ENCODE measurements at places on chromosomes 6 and 20.

DNA sequence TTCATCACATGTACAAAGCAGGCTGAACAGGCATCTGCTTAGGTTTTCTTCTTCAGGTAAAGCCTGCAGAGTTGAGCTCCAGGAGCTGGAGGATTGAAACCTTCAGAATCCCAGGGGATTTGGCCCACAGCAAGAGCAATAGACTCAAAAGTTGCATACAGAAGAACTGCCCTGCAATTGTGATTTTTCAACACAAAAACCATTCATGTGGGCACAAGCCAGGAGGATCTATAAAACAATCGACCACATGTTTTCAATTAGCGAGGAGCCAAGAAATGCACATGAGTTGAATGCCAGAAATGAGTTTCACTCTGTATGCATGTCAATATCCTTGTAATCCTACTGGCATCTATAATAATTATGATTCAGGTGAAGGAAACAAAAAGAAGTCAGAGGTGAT is 576.4 kb downstream of the HDGFL1 start:
- no peak for DNase-seq

DNA sequence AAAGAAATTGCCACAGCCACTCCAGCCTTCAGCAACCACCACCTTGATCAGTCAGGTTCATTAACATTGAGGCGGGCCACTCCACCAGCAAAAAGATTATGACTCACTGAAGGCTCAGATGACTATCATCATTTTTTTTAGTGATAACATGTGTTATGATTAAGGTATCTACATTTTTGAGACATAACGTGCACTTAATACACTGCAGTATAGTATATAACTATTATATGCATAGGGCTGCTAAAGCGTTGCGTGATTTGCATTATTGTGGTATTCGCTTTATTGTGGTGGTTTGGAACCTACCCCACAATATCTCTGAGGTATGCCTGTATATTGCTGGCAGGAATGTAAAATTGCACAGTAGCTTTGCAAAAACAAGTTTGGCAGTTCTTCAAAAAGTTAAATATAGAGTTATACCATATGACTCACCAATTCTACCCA is 6.8 kb upstream of the RIPK1 start:
- DNase-seq = no peak

DNA sequence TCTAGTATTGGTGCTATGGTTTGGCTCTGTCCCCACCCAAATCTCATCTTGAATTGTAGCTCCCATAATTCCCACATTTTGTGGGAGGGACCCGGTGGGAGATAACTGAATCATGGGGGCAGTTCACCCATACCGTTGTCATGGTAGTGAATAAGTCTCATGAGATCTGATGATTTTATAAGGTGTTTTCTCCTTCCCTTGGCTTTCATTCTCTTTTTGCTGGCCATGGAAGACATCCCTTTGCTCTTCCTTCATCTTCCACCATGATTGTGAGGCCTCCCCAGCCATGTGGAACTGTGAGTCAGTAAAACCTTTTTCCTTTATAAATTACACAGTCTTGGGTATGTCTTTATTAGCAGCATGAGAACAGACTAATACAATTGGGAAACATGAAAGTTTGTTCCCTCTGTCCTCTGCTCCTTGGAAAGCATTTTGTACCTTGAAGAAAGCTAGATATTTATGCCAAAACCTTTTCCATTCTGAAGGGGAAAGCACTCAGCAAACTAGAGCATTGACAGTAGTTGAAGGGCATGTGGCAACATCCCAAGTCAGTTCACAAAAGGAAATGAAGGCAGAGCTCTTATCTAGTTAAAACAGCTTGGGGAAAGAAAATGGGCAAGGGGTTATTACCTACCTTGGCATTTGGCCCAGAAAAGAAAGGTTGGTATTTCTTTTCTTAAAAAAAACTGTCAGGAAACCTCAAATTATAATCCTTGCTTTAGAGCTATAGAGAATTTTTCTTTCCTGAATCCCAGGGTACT is 10.7 kb upstream of the TNFAIP3 start:
- DNase-seq = no peak

DNA sequence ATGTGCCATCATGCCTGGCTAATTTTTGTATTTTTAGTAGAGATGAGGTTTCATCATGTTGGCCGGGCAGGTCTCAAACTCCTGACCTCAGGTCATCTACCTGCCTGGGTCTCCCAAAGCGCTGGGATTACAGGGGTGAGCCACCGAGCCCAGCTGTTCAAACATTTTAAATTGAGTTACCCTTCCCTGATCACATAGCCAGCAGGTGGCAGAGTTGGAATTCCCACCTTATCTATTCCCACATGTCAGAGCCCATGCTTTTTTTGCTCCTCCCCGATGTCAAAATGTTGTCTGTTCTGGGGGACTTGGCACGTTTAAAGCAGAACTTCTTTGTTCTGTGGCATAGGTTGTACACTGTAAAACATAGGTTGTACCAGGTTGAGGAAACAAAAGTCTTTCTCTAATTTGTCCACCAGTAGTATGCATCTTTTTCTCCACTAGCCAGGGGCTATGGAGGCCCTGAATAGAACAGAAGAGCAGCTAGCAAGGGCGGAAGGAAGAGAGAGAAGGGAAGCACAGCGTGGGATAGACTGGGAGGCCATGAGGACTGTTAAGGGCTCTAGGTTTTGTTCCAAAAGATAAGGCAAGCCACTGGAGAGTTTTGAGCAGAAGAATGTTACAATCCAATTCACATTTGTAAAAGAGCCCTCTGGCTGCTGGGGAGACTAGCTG is 7.3 kb upstream of the LBP start:
- no peak for DNase-seq

DNA sequence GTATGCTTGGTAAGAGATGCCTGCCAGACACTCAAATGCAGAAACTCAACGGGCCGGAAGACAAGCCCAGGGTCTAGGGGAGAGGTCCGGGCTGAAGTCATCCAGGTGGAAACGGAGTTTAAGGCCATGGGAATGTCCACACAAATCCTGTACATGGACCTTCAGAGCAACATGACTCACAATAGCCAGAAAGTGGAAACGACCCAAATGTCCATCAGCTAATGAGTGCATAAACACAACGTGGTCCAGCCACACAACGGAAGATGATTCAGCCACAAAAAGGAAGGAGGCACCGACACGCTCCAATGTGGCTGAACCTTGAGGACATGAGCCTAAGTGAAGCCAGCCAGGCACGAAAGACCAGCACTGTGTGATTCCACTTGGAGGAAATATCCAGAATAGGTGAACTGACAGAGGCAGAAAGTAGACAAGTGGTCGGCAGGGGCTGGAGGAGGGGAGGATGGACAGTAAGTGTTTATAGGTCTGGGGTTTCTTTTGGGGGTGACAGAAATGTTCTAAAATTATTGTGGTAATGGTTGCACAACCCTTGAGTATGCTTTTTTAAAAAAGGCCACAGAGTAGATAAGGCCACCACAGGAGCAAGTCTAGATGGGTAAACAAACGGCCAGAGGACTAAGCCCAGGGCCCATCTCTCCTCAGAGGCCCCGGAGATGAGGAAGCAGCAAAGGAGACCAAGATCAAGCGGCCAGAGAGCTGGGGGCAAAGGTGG is 105.6 kb downstream of the PREX1 start:
- no peak for DNase-seq

- no peak for DNase-seq
Observed at GRCh38 chr20:57582432-57583288, 21.8 kb downstream of the PCK1 start.

- no peak for DNase-seq
Observed at GRCh38 chr6:109008537-109009235, 86.0 kb downstream of the SESN1 start.

- DNase-seq = no peak
Observed at GRCh38 chr6:105015482-105015881, 58.6 kb downstream of the LIN28B start.

DNA sequence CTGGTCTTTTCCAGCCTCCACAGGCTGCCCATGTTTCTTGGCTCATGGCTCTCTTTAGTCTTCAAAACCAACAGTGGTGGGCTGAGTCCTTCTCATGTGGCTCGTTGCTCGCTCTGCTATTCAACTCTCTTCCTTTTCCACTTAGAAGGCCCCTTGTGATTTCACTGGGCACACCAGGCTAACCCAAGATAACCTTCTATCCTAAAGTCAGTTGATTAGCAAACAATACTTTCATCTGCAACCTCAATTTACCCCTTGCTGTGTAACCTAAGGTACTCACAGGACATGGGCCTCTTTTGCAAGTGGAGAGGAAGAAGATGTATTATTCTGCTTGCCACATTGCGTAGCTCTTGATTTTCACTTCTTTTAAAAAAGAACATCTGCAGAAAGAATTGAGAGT is 79.6 kb downstream of the UTRN start:
- DNase-seq = no peak

- DNase-seq = no peak
Observed at GRCh38 chr20:1867495-1868260, 27.5 kb upstream of the SIRPA start.

DNA sequence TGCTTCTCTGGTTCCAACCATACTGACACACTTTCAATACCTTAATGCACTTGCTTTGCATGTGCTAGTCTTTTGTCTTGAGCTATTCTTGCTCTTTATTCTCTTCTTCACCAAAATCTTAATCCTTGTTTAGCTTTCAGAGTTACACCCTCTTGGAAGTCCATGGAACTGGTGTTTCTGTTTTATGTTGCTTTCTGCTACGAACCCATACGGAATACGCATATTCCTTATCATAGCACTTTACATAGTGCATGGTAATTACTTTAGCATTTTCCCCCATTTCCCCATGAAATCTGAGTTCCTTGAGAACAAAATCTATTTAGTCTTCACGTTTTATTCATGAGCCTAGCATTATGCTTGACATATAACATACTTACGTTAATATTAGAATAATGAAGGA is 270.9 kb downstream of the NKAIN2 start:
- no peak for DNase-seq

DNA sequence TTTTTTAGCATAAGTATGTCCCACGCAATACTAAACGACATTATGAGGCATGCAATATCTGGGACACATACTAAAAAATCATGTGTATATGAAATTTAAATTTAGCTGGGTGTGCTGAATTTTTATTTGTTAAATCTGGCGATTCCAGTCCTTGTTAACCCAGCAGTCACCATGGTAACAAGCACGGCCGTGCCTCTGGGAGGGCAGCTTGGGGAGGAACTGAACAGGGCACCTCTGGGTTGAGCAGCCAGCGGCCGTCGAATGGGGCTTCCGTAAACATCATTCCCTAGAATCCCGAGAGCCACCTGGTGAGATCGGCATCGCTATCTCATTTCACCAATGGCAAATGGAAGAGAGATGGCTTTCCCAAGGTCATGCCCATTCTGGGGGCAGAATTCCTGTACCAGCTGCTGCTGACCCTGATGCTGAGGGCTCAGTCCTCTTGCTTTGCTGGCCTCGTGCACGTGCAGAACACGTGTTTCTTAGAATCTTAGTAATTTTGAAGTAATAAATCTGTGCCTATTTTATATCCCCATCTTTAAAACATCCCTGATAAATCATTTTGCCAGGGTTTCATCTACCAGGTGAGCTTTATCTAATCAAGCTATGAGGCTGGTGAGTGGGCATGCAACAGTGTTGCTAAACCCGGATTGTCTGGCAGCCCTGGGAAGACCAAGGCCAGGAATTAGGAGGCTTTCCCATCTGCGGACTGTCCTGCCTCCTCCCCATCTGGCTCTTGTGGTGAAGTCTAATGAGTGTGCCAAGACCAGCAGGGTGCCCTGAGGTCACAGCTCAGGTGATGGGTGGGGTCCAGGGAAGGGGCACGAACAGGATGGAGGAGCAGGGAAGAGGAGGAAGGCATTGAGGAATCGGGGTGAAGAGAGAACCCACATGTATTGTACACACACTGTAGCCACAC is 85.1 kb downstream of the AGPAT4 start:
- no peak for DNase-seq

DNA sequence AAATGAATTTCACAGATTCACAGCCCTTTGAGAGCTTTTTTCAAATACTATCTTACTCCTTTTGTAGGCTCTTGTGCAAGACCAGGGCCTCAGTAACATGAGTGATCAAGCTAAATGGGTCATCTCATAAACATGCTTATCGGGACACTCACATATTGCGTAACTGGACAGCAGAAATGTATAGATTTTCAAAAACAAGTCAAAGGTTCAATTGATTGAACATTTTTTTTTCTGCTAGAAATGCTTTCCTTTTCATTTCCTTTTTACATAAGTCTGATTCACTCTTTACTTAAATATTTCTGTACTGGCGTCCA is 8.7 kb upstream of the SALL4 start:
- no peak for DNase-seq

- no peak for DNase-seq
Observed at GRCh38 chr6:135383301-135383700, 114.2 kb downstream of the AHI1 start.

GRCh38 chr6:33534702-33535101 is 45.4 kb downstream of the BAK1 start:
- DNase-seq = no peak

DNA sequence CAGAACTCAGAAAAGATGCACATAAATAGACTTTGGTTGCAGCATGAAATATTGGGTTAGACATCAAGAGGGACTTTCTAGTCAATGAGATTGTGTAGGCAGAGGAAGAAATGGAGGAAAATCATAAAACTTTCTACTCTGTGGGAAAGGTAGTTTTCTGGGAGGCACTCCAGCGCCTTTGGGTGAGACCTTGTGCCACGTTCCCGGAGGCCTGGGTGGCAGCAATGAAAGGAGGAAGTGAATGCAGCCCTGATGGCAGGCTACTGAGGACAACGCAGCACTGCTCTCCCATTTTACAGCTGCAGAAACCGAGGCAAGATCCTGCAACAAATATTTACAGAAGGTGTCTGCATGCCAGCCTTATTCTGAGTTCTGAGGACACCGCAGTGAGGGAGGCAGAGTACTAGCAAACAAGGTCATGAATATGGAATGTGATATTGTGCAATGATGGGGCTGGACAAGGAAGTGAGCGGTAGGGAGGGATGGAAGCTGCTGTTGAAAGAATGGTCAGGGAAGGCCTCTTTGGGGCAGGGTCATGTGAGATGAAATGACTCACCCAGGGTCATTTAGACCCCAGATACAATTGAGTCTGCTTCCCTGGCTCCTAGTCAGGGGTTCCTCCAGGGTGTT is 159.1 kb downstream of the TFAP2C start:
- DNase-seq = no peak

All from stimulated activated CD8-positive, alpha-beta memory T cell treated with anti-CD3 and anti-CD28 coated beads, Interleukin-12 subunit alpha, Interleukin-12 subunit beta, amount 100 ng/mL, for 4 hours (primary cell).